ENCODE measurements at places on chromosomes 1 and 21. TPM values are rescaled to one million over a fixed set of nuclear protein-coding genes. Genes with fewer than 3 reads are reported as not detected.

The AKIRIN1 gene
- 181 TPM for polyA plus RNA-seq

The LDLRAD1 gene
- not detected for polyA plus RNA-seq

The VSIG8 gene
- polyA plus RNA-seq, result 0.37 TPM

The CNIH3 gene
- 4.7 TPM for polyA plus RNA-seq

The CD2 gene
- polyA plus RNA-seq, result not detected

The KLF17 gene
- polyA plus RNA-seq, result not detected

The MYBPH gene
- not detected for polyA plus RNA-seq

The ADGRL2 gene
- 162 TPM for polyA plus RNA-seq

The MMEL1 gene
- not detected for polyA plus RNA-seq

The HES3 gene
- not detected for polyA plus RNA-seq

The SLC44A5 gene
- polyA plus RNA-seq, result 53.0 TPM

The TEKT2 gene
- 34.7 TPM for polyA plus RNA-seq

The MYCL gene
- 36.3 TPM for polyA plus RNA-seq
